ENCODE measurements at places on chromosomes 2 and 18.

GRCh38 chr2:215382011-215382410 is 53.9 kb downstream of the FN1 start:
- no peak for DNase-seq

DNA sequence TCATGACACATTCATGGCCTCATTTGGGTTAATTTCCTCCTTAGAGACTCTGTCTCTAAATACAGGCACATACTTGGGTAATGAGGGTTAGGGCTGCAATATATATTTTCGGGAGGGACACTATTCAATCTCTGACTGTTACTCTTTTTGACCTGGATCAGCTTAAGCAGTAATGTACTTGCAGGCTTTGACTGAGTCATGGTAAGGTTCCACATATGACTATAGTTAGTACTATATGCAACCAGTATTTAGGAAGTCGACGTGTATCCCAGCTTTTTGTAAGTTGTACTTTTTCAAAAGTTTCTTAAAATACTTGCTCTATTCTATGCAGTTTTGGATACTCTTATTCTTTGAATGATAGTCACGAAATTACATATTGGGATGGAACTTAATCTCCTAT is 37.2 kb upstream of the CDH19 start:
- DNase-seq: no peak

GRCh38 chr2:81583311-81584108 is 1279.0 kb upstream of the LRRTM1 start:
- no peak for DNase-seq

DNA sequence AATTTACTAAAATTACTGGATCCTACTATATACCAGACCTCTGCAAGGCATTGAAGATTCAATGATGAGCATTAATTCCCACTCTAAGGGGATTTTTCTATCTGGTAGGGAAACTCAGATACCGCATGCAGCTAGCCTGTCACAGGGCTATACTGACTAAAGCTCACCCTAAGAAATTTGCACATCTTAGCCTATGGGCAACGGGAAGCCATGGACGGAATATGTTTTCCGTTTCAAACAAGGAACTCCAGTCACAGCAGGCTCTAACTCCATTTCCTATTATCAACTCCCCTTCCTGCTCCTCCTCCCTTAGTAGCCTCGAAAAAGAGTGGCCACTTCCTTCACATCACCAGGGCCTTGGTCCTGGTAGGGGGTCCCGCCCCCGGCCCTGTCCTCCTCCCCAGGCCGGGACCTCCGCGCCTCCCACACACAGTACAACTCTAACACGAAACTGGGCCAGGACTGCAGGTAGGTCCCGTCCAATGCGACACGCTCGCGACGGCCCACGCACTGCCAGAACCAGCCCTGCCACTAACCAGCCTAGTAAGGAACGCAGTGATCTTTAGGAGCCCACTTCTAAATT is 659 bp upstream of the COX5B start:
- no peak for DNase-seq

- no peak for DNase-seq
Measured at GRCh38 chr2:159592441-159592840, 23.9 kb downstream of the BAZ2B start.

GRCh38 chr2:175926272-175926671 is 75.8 kb downstream of the LNPK start:
- peak; percentile 13 for DNase-seq

GRCh38 chr18:76952747-76953146 is 130.4 kb downstream of the ZNF236 start:
- no peak for DNase-seq

- no peak for DNase-seq
Measured at GRCh38 chr18:26448714-26449159, 99.6 kb downstream of the KCTD1 start.

DNA sequence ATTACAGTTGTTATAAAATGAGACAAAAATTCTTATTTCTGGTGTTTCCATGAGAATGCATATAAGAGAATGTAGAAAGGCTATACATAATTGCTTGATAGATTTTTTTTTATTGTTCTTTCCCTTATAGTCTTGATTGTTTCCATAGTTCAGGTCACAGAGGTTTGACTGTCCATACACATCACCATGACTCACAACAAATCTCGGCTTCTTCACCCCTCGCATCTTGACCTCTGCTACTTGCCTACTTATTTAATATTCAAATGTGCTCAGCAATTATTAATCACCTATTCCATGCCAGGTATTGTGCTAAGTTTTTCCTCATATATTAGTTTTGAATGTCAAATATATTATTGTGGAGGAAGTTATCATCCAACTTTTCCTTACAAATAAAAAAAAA is 789.6 kb downstream of the RNF144A start:
- DNase-seq: no peak

DNA sequence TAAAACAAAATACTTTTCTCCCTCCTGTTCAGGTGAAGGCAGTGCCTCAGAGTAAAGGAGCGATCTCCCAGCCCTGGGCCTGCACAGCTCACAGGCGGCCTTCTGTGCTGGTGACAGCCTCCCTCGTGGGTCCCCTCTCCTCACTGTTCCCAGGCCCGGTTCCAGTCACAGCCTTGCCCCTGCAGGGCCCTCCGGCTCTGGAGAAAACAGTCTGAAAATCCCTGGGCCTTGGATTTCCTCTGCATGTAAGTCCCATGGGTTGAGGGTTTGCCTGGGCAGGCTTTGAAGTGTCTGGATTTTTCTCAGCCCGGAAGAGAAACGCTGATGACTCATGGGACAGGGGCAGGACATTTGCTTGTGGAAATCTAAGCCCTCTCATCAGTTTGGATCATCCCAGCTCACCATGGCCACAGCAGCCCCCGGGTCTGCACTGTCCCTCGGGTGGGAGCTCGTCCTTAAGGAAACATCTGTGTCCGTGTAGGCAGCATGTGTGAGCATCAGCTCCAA is 186.1 kb upstream of the RAB12 start:
- peak; percentile 37 for DNase-seq

DNA sequence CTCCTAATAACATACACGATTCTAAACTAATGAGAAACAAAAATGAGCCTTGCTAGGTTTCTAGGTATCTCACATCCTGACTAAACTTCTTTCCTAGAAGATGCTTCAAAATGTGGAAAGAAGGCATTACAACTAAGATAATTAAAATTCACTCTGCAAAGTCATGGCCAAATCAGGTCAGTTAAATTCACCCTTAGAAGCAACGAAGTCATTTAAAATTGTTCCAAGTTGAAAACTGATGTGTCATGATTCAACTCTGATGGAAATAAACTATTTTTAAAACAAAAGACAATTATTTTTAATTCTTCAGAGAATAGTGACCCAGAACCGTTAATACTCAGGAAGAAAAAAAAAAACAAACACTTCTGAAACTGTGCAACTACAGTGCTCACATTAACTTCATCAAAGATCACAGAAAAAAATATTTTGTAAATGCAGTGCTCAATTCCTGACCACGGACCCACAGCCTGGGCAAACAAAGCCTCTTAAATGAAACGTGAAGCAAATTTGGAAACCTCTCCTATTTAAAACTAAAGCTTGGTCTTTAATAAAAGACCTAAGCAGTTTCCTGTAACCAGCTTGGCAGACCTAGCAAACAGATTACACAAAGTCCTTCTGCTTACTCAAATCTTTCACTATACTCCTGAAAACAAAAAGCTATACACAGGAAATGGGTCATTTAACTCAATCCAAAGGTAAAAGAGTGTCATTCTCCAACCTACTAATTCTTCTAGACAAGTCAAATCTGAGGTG is 39.0 kb downstream of the CHN1 start:
- DNase-seq: no peak

DNA sequence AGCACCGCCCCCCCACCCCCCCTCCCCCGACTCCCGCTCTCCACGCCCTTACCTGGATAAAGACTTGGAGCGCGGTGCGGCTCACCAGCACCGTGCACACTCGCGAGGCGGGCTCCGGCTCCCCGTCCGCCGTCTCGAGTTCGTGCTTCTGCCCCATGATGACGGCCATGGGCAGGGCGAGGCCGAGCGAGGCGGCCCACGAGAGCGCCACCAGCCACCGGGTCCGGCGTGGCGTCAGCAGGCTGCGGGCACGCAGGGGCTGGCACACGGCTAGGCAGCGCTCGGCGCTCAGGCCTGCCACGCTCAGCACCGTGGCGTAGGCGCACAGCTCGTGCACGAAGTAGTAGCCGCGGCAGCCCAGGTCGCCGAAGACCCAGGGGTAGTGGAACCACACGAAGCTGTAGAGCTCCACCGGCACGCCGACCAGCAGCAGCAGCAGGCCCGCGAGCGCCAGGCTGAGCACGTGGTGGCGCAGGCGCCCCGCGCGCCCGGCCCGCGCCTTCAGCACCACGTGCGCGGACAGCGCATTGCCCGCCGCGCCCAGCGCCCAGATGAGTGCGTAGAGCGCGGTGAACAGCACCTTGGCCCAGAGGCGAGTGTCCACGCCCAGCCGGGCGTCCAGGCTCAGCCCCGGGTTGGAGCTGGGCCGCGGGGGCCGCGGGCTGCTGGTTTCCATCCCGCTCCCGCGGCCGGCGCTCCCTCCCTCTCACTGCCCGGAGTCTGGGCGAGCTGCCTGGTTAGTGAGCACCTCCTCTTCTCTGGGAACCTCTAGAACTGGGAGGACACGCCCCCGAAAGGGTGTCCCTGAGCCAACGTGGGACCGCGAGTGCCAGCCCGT is at the start of gene NTSR2:
Gene NTSR2 (minus strand): TSS at position 742 of the 838 bp plus-strand sequence. CDS start 66 bp downstream, at position 676.
- peak; percentile 24 for DNase-seq

DNA sequence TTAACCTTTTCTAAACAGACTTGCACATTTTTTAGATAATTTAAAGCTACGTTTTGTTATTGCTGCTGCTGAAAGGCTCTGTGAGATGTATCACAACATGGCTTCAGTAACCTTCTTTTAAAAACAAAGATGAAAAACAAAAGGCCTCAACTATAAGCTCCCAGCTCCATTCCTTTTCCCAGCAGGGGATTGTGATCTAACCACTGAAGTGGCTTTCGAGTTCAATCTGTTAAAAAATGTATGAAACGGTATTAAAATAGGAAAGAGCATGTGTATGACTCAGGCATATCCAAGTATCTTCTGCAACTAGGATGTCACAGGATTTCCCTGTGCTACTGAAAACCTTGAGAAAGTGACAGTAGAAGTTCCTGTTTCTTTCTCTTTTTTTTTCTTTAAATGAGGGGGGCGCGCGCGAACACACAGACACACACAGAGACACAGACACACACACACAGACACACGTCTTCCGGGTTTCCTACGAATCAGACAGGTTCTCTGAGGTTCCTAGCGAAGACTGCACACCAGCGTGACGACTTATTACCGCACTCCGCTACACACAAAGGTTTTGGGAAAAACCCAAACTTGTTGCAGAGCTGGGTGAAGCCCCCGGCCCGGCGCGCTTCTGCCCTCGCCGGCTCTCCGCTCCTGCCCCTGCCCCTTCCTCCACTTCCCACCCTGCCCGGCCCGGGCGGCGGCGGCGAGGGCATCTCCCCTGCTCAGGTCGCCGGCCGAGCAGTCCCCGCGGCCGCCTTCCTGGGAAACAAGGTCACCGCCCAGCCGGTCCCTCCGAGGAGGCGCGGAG is 86.8 kb downstream of the RBMS1 start:
- peak; percentile 33 for DNase-seq

DNA sequence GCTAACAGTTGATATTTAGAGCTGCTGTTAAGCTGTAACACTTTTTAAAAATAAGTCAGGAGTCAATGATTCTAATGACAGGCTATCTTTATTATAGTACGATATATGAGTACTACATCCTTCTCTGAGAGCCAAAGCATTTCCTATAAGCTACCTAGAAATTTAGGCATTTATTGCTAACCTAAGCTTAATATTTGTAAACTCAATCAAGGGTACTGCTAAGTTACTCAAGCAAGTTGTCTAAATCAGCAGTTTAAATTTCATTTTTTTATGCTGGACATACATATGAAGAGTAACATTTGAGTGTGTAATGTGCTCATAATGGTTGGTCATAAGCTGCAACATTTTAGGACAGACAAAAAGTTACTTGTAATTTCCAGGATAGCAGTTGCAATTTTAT is 1576.5 kb upstream of the NXPH2 start:
- no peak for DNase-seq

- no peak for DNase-seq
Measured at GRCh38 chr2:136116813-136117390, 1.0 kb downstream of the CXCR4 start.

DNA sequence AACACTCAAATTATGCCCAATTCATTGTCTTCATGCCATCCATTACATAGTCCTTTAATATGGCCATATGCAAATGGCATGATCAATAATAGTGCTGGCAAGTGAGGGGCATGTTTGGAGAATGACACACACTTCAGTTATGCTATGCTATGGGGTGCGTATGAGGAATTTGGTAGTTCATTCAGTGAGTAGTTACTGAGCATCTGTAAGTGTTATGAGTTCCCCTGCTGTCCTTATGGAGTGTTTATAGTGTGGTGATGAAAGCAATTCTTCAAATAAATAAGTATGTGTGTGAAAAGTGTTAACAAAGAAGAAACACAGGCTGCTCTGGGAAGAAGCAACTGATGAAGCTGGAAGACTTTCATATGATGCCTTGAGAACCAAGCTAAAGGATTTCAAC is 383.7 kb upstream of the SLC14A2 start:
- DNase-seq: no peak
